SHP77 (cell line): ENCODE measurements at places on chromosomes 7 and 10.

- DNase-seq: no peak
Measured at GRCh38 chr7:3078514-3078913, 34.8 kb upstream of the CARD11 start.

DNA sequence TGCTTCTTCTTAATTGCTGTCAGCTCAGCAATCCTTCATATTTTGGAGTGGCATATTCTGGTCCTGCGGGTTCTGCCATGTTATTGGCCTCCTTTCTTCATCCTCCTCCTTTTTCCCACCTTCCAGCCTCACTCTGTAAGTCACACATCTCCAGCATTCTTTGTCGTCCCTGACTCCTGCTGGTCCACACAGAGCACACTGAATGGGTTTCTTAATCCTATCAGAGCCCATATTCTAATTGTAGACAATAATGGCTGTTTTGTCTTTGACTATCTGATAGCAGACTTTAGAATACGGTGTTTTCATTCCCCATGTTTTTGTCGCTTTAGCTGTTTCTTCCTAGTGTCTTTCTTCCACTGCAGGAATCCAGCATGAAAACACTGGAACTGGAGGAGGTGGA is 389.6 kb downstream of the REEP3 start:
- no peak for DNase-seq

DNA sequence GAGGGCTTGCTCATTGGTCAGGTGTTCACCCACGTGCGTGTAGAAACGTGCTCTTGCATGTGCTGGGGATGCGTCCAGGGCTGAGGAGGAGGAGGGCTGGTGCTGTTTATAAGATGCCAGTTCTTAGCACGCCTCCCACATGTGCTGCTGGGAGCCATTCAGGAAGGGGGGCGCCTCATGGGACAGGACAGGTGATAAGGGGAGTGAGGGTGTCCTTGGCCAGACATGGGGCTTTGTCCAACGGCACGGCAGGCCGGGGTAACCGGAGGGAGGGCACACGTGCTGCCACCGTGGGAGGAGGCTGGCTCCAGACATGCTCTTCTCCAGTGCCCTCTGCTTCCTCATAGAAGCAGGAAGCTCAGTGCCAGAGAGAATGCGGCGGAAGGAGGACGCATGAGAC is 150.0 kb downstream of the ZMYND11 start:
- no peak for DNase-seq

DNA sequence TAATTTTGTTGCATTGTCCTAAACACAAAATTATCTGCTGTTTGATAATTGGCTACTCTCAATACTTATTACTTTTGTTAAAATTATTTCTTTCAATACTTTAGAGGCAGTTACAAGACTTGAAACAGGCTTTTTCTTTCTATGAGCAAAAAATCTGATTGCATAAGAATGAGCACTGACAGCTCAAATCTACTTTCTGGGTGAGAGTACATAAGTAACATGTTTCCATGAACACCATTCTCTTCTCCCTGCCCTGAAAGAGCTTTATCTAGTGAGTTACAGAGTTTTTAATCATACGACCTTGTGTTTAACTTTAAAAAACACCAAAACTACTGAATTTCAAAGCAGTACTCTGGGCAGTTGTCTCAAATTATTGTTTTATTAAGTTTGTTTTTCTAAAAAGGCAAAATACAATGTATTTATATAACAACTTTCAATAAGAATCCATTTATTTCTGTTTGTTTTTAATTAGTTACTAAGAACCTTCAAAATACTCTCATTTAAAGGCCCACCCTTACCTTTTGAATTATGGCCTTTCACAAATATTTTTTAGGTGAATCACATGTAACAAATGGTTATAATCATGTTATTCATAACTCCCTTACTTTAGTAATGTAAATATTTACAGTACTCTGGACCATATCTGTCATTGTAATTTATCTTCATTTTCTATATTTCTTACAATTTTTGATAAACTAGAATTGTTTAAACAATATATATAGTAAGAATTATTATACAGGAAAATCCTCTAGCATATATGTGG is 23.0 kb upstream of the TFAM start:
- no peak for DNase-seq

DNA sequence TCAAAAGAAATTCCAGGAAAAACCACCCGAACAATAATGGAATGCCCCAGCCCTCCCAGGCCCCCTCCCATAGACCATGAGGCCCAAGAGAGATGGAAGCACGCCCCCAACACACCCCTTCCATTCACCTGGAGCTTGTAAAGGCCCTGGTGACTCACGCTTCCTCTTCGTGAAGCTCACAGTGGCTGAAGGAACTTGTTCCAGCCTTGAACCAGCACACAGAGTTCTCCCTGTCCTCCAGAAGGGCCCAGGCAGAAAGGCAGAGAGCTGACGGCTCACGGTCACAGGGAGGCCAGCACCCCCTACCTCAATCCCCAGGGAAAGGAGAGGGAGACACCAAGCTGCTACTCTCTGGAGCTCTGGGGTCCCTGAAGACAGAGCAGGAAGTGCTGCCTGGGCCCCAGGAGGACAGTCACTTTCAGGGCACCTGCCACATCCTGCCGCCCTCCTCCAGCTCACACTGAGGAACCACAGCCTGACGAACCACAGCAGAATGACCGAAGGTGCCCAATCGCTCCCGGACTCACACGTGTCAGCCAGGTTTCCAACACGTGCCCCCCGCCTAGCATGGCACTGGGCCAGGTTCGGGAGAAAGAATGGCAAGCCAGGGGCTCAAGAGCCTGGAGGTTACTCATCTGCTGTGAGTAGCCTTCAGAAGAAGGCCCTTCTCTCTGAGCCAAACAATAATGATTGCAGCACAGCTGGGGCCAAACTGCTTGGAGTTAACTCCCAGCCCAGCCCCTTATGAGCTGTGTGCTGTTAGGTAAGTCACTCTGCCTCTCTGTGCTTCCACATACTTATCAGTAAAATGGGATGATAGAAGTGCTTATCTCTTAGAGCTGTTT is 52.8 kb downstream of the DLG5 start:
- DNase-seq: no peak

DNA sequence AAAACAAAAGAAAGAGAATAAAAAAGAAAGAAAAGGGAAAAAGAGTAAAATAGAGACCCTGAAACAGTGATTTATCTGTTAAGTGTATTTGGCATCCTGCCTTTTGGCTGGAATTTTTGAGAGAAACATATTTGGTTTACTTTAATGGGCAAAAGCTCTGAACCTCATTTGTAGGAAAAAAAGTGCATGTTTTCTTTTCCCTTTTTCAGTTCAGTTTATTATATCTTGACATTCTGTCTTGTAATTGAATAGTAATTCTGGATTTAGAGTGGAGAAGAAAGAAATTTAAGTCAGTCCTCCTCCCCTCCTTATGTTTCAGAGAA is 69.5 kb downstream of the ARID5B start:
- no peak for DNase-seq

DNA sequence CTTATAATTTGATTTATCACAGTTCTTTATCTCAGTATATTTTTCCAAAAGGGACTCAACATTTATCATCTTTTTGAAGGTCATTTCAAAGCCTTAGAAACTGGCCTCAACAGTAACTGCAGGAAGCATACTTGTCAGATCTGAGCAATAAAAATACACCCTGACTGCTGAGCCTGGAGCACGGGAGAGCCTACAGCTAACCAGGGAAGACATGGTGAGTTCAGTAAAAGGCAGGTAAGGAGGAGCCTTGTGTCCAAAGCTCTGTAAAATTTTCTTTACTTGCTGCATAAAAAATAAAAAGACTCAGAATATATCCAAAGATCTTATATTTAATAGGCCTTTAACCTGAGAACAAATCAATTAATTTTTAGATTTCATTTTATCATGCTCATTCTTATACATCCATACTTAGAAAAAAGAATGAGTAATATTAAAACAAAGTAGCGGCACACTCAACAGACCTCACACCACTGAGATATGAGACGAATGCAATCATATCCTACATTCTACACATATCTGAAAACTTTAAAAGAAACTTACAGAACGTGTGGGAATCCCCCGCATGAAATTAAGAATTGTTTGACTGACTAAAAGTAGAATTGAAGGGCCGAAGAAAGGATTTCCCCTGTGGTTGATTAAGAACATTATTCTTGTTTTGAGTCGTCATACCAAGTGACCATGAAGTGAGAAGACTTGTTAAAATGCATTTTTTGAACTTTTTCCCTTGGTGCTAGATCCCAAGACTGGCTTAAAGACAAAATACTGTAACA is 296.4 kb upstream of the MKLN1 start:
- no peak for DNase-seq

DNA sequence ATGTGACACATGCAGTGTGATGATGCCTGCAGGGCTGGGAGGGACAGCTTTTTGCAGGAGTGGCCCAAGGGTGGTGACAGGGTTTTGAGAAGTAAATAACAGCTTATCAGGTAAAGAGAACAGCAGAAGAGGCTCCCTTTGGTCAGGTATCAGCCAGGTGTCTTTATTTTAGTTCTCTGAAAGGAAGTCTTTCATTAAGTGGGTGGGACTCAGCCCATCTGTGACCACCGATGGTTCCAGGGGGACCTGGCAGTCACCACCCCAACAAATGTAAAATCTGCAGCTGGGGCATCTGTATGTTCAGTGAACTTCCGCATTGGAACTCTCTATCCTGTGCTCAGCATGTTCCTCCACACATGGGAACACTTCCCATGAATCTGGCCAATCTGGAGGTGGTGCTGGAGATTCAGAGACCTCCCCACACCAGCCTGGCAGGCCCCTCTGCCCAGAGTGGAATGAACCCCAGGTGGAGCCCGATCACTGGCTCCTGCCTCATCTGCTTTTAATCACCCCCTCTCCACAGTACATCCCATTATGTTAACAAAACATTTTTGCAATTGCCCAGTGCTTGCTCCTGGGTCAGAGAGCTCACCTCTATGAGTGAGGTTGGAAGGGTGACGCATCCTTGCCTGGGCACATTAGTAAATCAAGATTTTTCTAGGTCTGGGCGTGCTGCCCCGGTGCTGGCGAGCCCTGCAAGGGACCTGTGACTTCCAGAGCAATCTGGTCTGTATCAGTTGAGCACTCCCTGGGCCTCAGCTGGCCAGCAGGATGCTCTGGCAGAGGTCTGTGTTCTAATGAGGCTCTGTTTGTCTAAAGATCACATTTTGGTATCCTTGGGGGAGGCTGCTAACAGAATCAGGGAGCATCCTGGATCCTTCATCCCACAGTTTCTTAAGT is 140.4 kb upstream of the GDF10 start:
- no peak for DNase-seq

DNA sequence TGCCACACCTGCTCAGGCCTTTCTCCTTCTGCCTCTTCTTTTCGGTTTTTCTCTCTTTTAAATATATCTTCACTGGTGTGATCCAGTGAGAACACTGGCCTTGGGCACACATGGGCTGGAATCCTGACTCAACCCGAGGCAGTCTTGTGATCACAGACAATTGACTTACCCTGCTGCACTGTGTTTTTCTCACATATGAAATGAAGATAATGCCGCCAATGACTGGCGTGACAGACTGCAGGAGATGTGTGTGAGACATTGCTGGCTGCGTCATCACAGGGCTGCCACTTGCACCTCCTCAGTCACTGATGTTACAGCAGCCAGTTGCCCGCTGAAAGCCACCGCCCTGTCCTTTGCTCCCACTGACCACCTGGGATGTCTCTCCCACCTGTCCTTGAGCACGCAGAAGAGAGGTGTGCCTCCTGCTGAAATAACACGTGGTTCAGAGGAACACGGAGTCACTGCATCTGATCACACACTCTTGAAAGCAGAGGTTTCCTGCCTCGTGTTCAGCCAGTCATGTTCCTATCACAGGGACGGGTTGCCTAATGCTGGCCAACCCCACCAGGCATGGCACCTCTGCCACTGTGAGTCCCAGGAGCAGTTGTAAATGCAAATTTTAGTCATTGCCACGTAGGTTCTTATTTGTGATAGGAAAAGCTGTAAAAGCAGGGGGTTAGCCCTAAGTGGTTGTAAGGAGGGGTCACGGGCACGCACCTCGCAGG is 124.6 kb upstream of the LANCL2 start:
- no peak for DNase-seq

DNA sequence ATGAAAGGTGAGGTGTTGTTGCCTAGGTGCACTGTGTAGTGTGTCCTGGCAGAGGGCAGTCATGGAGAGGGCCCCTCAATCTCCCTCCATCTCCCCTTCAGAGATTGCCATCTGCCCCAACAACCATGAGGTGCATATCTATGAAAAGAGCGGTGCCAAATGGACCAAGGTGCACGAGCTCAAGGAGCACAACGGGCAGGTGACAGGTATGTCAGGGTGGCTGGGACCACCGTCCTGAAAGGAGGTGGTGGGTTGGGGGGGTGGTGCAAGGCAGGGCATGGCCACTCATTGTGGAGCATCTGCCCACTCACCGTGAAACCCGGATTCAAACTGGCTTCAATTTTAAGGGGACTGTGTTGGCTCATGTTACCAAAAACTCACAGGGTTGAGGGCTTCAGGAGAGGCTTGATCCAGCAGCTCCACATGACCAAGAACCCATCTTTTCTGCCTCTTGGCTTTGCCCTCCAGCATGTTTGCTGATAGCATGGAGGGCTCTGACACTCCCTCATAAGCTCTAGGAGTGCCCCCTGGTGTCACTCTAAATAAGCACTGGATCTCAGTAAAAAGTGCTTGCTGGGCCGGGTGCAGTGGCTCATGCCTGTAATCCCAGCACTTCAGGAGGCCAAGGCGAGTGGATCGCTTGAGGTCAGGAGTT is 12.2 kb downstream of the ARPC1B start:
- DNase-seq: peak; percentile 6

- DNase-seq: no peak
Measured at GRCh38 chr10:57362811-57363210, 904.9 kb downstream of the IPMK start.

- DNase-seq: no peak
Measured at GRCh38 chr10:104784452-104784851, 143.4 kb downstream of the SORCS3 start.

DNA sequence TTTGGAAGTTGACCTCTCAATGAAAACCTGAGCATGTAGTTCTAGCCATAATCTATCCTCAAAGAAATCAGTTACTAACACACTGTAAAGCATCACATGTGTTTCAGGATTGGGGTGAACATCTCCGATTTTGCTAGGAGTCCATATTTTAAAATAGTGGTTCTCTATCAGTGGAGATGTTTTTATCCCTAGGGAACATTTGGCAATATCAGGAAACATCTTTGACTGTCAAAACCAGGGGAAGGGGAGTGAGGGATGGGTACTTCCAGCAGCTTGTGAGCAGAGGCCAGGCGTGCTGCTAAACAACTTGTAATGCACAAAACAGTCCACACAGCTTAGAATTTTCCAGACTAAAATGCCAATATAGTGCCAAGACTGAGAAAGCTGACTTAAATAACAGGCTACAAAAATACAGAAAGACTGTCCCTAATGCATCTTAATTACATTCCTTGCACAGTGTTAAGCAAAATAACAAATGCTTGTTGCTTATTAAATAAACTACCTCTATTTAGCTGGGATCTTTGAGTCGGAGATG is 120.9 kb downstream of the CRPPA start:
- no peak for DNase-seq

- no peak for DNase-seq
Measured at GRCh38 chr10:13078912-13079775, 20.8 kb upstream of the OPTN start.

GRCh38 chr7:50661345-50662040 is 96.3 kb upstream of the DDC start:
- no peak for DNase-seq
